ENCODE measurements at places on chromosomes 6 and 20.

- no peak for DNase-seq
Measured at GRCh38 chr6:142684371-142684770, 260.6 kb downstream of the HIVEP2 start.

GRCh38 chr20:49316704-49317103 lies 38.8 kb upstream of the ZNFX1 start:
- no peak for DNase-seq

- DNase-seq = no peak
Measured at GRCh38 chr20:9919271-9920014, 80.6 kb upstream of the PAK5 start.

DNA sequence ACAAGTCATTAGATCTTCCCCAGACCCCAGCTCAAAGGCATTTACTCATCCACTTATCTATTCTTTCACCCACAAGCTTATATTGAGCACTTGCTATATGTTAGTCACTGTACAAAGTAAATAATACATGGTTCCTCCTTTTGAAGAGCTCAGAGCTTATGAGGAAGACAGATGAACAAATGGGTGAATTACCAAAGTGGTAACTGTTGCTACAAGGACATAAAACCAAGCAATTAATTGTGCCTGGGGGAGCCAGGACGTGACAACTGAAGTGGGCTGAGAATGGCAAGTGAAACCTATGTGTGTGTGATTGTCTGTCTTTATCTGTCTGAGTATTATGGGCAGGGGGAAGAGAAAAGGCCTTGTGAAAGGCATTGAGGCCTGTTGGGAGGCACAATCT lies 45.6 kb upstream of the AKIRIN2 start:
- no peak for DNase-seq

DNA sequence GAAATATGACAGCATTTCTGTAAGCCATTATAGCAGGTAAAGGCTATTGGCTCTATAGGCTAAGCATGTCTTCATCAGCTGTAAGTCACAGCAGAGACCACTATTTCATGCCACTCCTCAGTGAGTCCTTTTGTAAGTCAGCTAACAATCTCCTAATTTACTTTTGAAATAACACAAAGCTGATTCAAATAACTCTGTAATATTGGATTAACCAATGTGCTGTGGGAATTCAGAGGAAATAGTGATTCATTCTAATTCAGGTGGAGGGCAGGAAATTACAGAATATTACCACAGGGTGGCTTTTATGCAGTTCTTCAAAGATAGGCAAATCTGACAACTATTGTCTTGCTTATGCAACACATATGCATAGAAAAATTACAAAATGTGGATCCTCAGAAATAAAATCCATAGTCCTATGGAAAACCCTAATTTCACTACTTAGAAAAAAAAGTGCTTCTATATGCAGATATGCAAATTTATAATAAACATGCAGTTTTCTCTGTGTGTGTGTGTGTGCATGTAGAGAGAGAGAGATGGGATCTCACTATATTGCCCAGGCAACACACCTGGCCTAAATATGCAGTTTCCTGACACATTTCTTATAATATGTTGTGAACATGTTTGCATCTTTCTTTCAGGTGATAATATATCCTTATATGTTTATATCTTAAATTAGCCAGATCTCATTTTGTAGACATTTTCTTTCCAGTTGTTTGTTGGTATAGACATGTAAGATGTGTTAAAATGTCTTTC lies 4.8 kb upstream of the SMIM28 start:
- DNase-seq = no peak

DNA sequence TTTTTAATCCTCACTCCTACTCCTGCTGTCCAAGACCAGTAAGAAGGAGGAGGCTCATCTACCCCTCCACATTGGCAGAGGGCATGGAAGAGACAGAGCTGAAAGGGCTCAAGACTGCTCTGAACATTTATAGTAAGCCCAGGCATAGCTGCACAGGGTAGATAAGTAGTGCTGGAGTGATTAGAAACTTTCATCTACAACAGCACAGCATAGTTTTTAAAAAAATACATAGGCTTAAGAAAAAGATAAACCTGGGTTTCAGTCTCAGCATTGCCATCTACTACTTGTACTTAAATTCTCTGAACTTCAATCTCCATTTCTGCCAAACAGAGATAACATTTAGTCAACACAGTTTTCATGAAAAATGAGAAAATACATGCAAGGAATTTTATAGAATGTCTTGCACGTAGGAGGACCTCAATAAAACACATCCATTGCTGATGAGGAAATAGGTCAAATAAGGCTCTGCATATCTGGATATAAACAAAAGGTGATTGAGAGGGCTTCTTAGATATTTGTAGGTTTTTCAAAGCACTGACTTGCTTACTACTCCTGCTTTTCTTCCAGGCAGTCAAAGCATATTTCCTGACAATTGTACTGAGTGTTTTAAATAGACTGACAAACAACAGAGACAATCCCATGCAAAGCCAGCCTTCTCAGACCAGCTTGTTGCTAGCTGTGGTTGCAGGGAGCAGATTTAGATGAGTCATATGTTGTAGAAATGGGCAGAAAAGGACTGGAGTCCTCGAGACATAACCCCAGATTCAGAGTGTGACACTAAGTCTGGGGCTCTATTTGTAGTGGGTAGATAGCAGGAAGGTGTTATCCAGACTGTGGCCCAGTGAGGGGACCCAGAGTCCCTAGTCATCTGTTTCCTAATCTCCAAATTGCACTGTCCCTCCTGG lies 107.4 kb upstream of the TAB2 start:
- no peak for DNase-seq

GRCh38 chr20:60281295-60281694 lies 323.1 kb downstream of the CDH26 start:
- no peak for DNase-seq
